Smooth muscle cell of the brain vasculature (primary cell): ENCODE measurements at places on chromosomes 3 and 15.

GRCh38 chr3:154977666-154978065 lies 102.5 kb upstream of the MME start:
- no peak for DNase-seq

DNA sequence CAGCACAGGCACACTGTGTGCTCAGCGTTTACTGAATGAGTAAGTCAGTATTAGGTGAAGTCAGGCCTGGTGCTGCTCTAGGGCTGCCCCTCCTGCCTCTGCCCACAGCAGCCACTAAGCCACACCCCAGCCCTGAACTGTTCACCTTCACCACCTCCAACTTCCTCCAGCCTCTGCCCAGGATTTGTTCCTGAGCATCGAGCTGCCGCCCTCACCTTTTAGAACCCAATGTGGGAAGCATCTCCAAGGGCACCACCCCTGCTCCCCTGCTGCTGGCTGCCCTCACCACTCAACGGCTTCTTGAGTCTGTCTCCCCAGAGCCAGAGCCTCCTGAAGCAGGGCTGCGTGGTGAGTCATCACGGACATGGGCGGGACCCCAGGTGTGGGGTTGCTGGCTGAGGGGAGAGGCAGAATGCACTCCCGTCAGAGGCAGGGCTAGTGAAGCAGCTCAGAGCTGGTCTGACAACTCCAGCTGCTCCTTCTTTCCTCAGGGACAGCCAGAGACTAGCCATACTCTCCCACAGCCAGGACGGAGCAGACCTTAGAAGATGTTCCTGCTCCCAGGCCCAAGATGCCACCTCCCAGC lies 5.8 kb downstream of the HYAL2 start:
- no peak for DNase-seq

GRCh38 chr15:40768521-40769273 lies 1.1 kb upstream of the C15orf62 start:
- no peak for DNase-seq

DNA sequence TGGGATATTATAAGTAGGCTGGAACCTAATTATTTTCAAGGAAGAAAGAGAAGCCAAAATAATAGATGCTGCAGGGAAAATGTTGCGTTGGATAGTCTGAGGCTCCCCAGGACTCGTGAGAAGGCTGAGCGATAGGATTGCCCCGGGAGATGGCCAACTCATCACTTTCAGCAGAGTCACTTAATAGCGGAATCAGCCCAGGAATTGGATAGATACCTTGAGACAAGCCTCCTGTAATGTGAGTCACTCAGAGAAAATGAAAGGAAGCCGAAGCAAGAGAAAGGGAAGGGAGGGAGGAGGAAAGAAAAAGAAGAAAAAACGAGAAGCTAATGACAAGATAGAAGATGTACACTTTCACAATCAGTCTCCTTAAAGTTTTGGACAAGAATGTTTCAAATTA lies 94.3 kb downstream of the SQOR start:
- no peak for DNase-seq

DNA sequence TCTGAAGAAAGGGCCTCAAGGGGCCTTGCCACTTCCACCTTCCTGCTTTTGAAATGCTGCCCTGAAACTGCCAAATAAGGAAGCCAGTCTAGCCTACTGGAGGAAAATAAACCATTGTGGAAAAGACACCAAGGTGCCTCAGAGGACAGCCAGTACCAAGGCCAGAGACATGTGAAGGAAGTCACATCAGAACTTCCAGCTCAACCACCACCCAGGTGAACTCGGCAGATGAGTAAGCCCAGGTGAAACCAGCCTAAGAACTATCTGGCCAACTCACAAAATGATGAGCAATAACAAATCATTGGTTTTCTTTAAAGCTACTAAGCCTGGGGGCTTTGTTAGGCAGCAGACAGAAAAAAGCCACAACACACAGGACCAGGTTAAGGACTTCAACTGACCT lies 103.0 kb downstream of the MAGI1 start:
- DNase-seq: no peak

DNA sequence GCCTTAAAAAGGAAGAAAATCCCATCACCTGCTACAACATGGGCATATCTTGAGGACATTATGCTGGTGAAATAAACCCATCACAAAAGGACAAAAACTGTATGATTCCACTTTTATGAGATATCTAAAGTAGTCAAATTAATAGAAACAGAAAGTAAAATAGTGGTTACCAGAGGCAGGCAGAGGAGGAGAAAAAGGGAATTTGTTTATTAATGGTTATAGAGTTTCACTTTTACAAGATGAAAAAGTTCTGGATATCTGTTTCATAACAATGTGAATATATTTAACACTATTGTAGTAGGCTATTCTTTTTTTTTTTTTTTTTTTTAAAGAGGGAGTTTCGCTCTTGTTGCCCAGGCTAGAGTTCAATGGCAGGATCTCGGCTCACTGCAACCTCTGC lies 40.4 kb downstream of the DPH3 start:
- DNase-seq: no peak

GRCh38 chr3:107986505-107986904 lies 104.3 kb downstream of the CD47 start:
- no peak for DNase-seq

- DNase-seq: no peak
Observed at GRCh38 chr3:114089675-114090074, 33.1 kb downstream of the QTRT2 start.

DNA sequence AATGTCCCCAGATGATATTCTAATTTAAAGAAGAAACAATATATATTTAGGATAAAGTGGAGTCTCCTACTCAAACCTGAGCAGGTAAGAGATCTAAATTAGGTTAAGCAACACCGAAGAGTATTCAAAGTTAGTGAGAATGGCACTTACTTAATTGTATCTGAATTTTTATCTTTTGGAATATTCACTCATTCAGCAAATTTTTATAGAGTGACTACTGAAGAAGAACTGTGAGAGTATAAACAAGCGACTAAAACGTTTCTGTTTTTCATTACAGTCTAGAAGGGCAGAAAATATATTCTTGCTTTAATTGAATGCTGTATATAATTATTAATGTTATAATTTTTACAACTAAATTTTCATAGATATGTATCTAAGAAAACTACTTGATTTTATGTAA lies 567.7 kb upstream of the TBL1XR1 start:
- no peak for DNase-seq

DNA sequence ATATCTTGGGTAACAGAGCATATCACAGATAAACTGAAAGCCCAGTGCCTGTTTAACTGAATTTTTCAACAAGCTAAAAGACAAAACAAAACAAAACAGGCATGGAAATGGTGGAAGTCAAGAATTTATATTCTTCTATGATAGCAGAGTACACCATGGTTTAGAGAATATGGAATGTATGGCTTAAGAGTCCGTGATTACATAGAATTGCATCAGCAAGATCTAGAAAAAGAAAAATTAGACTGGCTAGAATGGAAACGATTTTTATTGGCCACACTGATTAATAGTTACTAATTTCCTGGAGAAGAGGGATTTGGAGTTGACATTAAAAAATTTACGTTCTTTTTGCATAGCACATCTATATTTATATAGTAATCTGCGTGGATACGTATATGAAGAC lies 435.2 kb upstream of the DPPA4 start:
- DNase-seq: no peak

- no peak for DNase-seq
Observed at GRCh38 chr15:35191783-35192182, 106.7 kb upstream of the NANOGP8 start.

GRCh38 chr3:187740421-187741399 lies 4.6 kb downstream of the BCL6 start:
- DNase-seq: no peak

DNA sequence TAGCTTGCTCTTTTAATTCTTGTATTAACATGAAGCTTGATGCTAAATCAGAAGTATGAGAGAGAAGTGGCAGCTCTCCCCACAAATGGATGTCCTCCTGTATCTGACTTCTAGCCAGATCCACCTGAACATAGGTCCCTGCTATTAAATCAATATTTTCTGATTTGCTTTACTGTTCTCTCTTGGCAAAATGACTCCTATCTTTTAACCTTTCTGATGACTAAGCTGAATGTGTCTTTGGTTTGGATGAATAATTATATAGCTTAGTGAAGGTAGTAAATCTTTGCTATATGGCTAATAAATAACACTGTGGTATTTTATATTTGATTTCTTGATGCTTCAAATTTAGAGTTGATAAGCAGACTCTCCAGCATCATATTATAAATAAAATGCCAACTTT lies 28.3 kb upstream of the ARL14 start:
- no peak for DNase-seq

DNA sequence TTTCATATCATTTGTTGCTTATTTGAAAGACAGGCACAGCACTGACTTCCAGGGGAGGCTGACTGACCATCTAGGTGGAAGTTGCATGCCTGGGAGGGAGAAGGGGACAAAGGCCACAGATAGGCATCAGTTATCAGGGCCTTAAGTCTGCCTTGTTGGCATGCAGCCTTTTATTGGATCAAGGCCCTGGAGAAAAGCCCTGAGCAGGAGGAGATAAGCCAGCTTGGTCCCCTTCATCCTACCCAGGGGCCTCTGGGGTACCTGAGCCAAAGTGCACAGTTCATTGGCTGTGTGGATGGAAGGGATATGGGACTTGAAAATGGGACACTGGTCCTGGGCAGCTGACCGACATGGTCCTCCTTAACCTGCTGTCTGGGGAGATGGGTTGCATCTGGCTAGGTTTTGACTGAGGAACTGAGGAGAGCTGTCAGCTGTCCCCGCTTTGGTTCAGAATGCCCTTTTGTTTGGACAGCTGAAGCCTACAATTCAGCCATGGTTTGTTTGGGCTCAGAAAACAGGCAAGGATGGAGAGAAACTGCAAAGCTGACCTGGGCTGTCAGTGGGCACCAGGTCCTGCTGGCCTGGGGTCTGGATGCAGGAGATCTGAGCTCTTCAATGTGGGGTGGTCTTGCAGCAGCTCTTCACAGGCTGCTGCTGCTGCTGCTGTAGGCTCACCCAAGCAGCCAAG lies 60.0 kb downstream of the FLNB start:
- no peak for DNase-seq

DNA sequence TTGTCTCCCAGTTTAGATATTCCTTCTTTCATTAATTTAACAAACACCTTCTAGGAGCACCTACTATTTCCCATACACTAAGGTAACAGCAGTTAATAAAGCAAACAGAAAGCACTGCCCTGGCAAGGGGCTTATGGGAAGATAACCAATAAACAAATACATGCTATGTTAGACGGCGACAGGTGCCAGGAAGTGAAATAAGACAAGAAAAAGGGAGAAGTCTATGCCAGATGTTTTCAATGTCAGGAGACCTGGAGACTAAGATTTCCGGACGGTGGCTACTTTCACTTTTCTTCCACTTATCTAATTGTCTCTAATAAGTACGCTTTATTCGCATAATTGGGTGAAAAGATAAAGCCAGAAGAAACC lies 32.5 kb upstream of the ZNF445 start:
- DNase-seq: no peak

GRCh38 chr3:196740481-196741248 lies 1.0 kb downstream of the PAK2 start:
- peak; percentile 26 for DNase-seq

GRCh38 chr3:47419083-47420043 lies 38.5 kb downstream of the PTPN23 start:
- DNase-seq: no peak

- no peak for DNase-seq
Observed at GRCh38 chr3:127822041-127822681, at the start of gene MGLL. Gene MGLL, minus strand, starts transcription at chr3:127822515. Its CDS starts 197 bp downstream, at chr3:127822318.
